HepG2 (cell line): ENCODE measurements at places on chromosomes 2 and 18.

- DNase-seq: peak; percentile 30
These were observed 634 bp downstream of the CREB1 start for GRCh38 chr2:207530160-207531031.

GRCh38 chr2:150978053-150978452 lies 283.6 kb downstream of the RBM43 start:
- no peak for DNase-seq

DNA sequence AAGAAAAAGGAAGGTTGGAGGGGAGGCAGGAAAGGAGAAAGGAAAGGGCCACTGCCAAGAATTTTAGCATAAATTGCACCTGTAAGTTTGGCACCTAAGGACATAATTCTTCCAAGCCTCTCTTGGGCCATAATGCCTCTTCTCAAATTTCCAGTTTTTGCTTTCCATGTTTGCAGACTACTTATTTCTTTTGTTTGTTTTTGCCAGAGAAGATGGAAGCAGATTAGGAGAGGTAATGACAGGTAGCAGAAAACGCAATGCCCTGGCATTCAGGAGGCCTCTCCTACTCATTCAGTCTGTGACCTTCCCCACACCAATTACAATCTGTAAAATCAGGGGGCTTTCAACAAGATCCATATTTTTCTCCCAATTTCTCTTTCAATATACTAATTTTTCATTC lies 56.8 kb downstream of the MRPL33 start:
- no peak for DNase-seq

- DNase-seq: no peak
These were observed 322.5 kb downstream of the LPIN1 start for GRCh38 chr2:12068796-12069538.

- DNase-seq: peak; percentile 64
These were observed 109.8 kb downstream of the AP1S3 start for GRCh38 chr2:223727562-223727961.

DNA sequence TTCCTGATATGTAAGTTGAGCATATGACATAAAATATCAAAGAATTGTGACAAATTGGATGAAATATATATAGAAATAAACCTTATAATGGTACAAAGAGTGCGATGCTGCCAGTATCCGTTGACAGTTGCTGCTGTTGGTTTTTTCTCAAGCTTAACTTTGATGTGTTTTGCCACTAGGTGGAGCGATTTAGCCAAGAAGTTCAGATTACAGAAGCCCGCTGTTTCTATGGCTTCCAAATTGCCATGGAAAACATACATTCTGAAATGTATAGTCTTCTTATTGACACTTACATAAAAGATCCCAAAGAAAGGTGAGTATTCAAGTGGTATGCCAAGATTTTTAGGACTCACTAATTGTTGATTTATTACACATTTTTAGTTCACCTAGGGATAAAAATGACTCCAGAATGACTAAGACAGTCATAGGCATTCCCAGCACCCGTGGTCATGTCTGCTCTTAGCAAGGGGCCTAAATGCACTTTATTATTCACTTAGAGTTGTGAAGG lies 2.1 kb downstream of the RRM2 start:
- peak; percentile 82 for DNase-seq

- no peak for DNase-seq
These were observed 38.2 kb downstream of the CASP8 start for GRCh38 chr2:201298462-201299052.

DNA sequence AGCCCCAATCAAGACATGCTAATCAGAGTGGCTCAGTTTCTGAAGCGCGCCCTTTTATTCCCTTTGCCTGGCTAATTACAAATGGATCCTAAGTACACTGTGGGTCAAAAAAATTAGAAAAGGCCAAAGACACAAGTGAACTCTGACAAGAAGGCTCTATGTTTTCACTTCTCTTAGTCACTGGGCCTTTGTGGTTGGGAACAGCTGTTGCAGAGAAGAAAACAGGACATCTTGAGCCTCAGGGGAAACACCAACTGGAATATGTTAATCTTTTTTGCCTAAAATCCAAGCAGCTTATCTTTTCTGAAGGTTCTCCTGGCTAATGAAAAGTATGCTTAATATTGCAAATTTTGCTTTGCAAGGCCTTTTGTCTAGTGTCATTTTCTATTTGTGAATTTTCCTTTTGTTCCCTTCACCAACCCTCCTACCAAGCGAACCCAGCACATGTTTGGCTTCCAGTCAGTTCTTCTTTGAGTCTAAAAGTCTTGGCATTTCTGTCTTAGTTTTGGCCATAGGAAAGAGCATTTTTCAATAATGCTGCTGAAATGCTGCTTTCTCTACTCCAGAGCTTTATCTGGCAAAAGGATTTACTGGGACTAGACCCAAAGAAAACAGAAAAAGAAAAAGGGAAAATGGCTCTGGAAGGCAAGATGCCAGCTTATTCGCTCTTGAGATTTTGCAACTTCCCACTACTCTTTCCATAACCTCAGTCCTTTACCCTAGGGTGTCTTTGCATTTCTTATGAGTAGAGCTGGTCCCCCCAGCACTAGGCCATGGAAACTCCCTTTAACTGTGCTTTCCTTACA lies 440.2 kb upstream of the ST6GAL2 start:
- no peak for DNase-seq

DNA sequence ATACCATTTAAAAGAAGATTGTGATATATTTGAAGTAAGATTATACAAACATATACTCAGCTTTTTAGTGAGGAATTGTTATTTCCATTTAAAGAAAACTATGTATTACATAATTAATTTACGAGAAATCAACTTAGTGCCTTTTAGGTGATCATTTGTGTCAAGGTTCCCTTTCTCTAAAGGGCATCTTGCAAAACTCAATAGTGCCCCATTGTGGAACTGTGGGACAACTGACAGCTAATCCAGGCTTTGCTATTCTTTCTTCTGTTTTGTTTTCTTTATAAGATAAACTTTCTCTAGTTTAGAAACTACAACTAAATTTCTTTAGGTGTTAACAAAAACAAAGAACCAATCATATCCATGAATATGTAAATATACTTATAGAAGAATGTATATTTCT lies 24.3 kb upstream of the VIT start:
- DNase-seq: peak; percentile 52

GRCh38 chr18:23259701-23260681 lies 124.7 kb downstream of the CABLES1 start:
- DNase-seq: peak; percentile 56

GRCh38 chr2:47546994-47547393 lies 144.0 kb downstream of the MSH2 start:
- no peak for DNase-seq

DNA sequence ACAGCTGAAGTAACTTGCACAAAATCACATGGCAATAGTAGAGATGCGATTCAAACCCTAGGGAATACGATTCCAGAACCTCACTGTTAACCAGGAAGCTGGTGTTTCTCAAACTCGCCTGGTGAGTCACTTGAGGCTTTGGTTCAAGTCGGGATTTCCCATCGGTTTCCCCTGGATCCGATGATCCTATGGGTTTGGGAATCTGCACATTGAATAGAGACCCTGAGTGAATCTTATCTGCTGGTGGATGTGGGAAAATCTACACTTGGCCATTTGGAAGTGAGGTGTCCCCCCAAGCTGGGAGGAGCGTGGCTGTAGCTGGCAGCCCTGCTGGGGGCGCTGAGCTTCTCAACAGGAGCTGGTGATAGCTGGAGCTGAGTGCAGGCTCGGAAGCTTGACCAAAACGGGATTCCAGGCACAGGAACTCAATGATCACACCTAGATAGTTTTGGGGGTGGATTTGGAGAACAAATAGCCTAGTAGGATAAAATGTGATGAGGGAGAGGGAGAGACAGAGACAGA lies 135.4 kb downstream of the PRKCE start:
- no peak for DNase-seq

GRCh38 chr2:110948027-110948674 lies 172.6 kb upstream of the BCL2L11 start:
- no peak for DNase-seq

- DNase-seq: no peak
These were observed 1233.5 kb upstream of the NXPH2 start for GRCh38 chr2:140013545-140014203.

GRCh38 chr2:233818639-233819621 lies 35.4 kb downstream of the HJURP start:
- DNase-seq: no peak

- peak; percentile 40 for DNase-seq
These were observed 70.2 kb downstream of the SPATS2L start for GRCh38 chr2:200376513-200377354.

- DNase-seq: no peak
These were observed 955.4 kb upstream of the FANCL start for GRCh38 chr2:59196491-59196890.

DNA sequence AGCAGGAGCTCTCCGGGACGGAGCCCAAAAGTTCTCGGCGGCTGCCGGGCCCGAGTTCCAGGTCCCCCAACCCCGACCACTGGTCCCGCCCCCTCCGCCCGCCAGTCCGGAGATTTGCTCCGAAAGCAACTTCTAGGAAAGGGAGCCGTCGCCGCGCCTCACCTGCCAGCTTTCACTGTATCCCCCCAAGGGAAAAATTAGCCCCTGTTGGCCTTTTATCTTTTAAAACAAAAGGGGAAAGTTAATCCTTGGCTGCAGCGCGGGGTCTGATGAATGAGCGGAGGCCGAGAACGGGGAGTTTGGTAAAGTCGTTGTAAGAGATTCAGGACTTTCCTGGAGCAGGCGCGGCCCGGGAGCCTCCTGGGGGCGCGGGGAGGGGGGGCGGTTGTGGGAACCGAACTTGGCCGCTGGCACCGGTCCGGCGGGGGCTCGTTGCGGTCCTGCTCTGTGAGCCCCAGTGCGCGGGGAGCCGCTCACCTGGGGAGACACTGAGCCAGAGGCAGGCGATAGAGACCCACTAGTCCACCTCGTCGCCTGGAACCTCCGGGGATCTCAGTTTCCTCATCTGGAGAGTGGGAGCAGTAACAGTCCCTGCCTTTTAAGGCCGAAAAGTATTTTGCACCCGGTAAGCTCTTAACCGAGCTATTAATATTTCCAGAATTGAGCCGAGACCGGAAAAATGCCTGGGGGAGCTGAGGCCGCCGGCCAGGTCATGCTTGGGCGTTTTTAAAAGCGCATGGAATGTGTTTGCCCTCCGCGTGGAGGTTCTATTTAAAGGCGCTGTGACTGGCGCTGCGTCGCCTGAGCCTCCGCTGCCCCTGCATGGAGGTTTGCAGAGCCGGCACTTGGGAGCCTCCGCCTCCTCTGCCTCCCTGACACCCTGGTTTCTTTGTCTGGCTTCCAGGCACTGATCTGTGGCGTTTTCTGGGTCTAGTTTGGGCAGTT lies 1.1 kb downstream of the EFHD1 start:
- no peak for DNase-seq

GRCh38 chr18:32160547-32160946 lies 29.3 kb upstream of the MEP1B start:
- peak; percentile 10 for DNase-seq

DNA sequence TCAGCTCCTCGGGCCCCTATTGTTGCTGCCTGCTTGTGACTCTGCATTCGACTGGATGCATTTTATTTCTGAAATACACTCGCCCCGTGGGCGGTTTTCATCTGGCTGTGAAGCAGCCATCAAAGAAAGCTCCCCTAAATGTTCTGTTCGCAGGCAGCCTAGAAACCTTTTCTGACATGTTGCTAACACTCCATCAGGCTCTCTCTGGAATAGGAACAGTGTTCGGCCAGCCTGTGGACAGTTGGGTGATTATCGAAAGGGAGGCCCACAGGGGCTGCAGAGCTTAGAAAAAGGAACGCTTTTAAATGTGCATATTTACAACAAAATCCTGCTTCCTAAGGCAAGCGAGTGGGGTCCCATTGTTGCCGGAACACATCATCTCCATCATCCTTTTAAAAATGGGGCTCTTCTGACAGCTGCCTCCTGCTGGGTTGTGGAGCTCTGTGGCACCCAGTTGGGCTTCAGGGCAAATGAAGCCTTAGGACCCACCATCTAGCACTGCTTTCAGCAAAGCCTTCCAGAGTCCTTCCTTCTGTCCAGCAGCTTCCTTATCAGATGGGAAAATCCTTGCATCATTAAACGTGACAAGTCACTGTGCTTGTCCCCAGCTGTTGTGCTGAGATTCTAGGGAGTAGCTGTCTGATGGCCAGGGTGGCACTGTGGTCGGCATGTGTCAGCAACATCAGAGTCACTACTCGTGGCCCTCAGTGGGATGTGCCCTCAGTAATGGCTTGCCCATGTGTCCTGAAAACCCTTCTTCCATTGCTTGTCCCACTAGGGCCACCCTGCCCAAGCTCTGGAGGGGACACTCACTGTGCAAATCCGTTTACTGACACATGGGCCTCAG lies 102.6 kb downstream of the GBX2 start:
- DNase-seq: no peak

DNA sequence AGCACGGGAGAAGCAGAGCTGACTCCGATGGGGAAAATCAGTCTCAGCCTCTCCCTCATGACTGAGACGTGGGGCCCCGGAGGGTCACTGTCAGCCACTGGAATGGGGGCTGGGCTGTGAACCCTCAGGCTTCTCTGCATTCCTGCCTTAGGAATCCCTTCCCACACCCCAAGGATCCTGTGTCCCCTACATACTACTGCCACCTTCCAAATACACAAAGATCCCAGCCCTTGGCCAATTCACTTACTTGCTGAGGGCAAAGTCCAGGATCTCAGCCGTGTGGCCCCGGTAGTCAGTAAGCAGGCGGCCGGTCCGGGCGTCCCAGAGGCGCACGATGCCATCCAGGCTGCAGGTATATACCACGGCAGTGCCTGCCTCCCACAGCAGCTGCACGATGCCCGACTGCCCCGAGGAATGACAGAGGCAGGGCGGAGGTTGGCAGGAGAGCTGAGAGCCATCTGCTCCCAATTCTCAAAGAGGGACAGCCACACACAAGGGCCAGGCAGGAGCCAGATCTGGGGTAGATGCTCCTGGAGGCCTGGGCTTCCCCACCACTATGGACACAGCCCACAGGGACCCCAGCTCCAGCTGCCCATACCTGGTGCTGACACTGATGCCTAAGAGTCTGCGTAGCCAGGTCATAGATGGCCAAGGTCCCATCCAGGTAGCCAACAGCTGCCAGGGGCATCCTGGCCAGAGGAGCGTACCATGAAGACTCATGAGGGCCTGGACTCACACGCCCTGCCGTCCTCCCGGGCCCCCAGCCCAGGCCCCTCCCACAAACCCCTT lies 4.2 kb downstream of the GPBAR1 start:
- DNase-seq: peak; percentile 75

DNA sequence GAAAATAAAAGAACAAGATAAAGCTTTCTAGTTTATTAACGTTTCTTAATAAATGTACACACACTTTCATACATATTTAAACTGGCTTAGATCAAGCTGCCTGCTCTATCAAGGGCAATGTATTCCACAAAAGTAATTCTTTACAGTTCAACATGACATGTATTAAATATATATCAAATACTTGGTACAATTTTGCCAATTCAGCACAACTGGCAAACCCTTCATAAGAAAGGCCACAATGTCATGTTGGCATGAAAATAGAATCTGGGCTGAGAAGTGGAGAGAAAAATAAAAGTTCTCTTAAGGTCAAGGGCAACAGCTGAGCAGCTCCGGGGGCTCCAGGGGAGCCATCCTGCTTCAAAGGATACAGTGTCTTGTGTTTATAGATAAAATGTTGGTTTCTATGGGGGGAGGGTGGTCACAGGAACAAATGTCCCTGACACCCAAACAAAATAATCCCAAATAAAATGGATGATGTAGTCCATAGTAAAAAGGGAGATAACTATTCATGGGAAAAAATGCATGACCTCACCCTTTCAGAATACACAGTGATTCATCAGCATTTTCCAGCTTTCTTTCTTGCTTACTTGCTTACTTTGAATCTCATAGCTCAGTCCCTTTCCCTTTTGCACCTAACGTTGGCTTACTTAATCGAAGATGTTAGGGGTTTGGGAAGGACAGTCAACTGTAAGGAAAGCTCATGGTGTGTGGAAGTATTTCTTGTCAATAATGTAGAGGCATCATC lies 494.9 kb downstream of the NYAP2 start:
- DNase-seq: peak; percentile 69
